Activated CD8-positive, alpha-beta memory T cell treated with anti-CD3 and anti-CD28 coated beads, Interleukin-2, amount 50 U/mL, for 4 hours (primary cell): ENCODE measurements at places on chromosomes 2 and 18.

DNA sequence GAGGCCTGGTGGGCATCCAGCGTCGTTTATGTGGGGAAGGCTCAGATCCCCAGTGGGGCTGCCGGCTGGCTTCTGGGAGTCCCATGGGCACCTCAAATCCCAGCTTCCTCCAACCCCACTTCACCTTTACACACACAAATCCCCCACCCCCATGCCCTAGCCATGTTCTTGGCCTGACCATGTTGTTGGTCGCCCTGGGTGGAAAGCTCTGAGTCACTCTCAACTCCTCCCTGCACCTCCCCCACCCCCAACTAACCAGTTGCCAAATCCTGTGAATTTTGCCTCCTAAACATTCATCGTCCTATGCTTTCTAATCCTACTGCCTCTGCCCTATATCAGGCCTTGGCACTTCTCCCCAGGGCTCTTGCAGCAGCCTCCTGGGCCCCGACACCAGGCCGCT lies 6.4 kb downstream of the TNS1 start:
- DNase-seq: no peak

- no peak for DNase-seq
Observed at GRCh38 chr2:34578641-34579040, 979.5 kb upstream of the FAM98A start.

- no peak for DNase-seq
Observed at GRCh38 chr2:42040643-42041278, 7.1 kb upstream of the PKDCC start.

DNA sequence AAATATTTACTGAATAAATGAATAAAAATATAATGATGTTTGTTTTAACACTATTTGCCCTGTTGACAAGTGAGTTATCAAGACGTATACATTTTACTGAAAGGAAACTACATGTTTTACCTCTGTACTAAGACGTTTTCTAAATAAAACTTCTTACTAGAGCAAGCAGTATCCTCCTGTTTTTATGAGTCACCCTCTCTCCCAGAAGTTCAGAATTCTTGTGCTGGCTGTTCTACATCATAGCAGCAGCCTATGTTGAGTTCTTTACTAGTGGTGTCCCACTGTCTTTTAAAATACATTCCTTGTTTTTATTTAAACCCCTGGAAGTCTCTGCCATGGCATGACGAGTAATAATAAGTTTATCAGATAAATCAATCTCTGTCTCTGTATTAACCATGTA lies 297.4 kb downstream of the CALCRL start:
- no peak for DNase-seq

DNA sequence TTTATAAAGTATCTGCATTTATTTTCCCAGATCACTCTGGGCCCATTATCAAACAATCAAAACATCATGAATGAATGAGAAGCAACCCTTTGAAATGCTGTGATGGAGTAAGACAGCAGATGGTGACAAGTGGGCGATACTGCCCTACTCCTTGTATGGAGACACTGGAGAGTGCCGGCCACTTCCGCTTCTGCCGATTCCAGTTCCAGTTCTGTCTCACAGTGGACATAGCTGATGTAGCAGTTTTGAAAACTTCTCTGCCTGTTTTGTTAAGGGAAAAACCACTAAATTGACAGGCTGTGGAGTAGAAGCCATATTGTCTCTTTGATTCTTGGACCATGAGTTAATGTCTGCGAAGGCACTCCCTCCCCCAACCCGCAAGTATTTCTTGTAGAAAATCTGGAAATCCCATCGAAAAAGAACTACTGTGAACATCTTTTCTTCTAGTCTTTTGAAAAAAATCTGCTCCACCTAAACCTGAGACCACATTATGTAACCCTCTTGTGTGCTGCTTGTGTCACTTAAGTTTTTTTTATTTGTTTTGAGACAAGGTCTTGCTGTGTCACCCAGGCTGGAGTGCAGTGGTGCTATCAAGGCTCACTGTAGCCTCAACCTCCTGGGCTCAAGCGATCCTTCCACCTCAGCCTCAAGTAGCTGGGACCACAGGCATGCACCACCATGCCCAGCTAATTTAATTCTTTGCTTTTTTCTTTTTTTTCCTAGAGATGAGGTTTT lies 133.5 kb downstream of the TANC1 start:
- no peak for DNase-seq

GRCh38 chr2:30509716-30510115 lies 62.7 kb downstream of the LCLAT1 start:
- no peak for DNase-seq

DNA sequence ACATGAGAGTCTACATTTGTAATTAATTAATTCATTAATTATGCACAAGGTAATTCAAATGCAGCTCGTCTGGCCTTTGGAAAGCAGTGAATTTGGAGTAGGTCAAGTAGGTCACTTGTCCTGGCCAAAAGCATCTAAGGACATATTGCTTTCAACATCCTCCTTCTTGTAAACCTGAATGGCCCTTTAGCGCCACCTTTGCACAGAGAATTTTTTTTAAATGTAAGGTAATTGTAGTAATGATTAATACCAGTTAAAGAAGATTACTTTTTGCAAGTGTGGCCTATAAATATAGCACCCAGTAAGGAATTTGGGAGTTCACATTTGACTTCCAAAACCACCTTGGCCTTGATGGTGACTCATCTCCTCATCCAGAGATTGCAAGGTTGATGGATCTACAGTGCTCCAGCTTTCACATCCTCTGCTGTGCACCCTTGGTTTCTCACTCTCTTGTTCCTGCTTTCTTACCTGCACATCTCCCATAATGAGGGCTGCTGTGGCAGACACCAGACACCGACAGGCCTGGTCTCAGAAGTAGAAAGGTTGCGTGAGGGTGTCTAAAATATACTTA lies 481.7 kb downstream of the TGIF1 start:
- no peak for DNase-seq

GRCh38 chr2:199765646-199766045 lies 85.3 kb downstream of the FTCDNL1 start:
- no peak for DNase-seq

- DNase-seq: no peak
Observed at GRCh38 chr2:80141007-80141726, 163.4 kb downstream of the LRRTM1 start.

DNA sequence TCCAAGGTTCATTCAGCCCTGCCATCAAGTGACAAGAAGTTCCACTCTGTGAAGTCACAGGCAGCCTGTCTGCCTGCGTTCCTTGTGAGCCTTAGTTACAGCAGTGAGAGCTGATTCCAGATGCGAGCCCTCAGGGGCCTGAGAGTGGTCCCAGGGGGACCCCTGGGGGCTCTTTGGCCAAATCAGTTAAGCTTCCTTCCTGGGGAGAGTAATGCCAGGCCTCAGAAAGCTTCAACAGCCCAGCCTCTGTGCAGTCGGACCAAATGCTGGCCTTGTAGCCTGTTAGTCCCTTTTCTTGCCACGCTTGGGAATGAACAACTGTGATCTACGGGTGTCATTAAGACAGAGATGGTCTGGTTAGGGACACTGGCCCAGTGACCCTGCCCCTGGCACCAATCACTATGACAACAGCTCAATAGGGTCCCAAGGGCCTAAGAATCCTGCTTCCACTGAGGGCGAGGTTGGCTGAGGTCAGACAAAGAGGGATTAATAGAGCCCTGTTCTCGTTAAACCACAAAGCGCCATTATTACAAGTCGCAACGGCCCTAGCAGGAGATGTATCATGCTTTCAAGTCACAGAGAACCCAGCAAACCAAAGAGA lies 50.9 kb downstream of the HS1BP3 start:
- no peak for DNase-seq

DNA sequence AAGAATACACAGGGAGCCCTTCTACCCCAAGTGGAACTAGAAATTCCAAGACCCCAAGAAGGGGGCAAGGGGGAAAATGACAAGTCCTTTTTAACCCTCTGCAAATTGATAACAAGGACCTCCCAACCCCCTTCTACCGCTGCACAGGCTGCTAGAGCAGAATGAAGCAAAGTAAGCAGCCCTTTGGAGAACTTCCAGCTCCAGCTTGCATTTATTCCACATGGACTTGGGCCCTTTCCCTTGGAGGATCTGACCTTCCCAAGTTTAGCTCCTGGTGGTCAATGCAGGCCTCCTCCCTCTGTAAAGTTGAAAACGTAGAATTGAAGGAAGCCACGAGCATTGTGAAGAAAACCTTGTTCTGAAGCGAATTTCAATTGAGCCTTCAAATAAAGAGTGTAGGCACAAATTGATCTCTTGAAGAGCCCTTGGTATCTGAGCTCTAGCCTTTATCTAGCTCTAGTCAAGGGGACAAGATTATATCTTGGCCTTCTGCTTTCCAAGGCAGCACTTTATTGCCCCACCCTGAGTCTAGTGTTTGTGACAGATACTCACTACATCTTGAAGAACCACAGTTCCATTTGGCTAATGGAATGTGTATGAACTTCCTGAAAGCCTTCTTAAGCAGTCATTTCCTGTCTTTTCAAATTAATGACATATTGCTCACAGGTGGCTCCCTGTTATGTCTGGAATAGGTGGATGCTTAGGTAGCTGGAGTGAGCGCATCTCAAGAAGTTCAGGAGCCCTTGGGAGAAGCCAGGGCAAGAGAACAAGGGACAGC lies 37.2 kb downstream of the SLC14A2 start:
- no peak for DNase-seq

GRCh38 chr2:197161774-197162173 lies 148.8 kb downstream of the ANKRD44 start:
- DNase-seq: no peak

DNA sequence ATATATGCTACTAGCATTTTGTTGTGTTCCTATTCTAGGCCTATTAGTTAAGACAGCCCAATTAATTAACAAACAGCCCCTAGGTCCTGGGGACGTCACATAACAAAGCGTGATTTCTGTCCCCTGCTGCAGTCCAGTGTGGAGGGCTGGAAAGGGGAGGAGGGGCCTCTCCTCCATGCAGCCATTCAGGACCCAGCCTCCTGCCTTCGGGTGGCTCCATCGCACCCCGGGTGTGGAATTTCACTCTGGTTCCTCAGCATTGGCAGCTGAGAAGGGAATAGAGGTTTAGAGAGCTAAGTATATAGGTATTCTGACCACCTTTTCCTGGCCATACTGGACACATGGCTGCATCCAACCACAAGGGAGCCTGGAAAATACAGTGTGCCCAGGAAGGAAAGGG lies 42.4 kb downstream of the MC2R start:
- no peak for DNase-seq

GRCh38 chr2:234275515-234275914 lies 221.4 kb downstream of the ARL4C start:
- no peak for DNase-seq

GRCh38 chr2:39948016-39948719 lies 169.1 kb upstream of the THUMPD2 start:
- DNase-seq: no peak

- no peak for DNase-seq
Observed at GRCh38 chr2:207397917-207398655, 131.7 kb upstream of the CREB1 start.

DNA sequence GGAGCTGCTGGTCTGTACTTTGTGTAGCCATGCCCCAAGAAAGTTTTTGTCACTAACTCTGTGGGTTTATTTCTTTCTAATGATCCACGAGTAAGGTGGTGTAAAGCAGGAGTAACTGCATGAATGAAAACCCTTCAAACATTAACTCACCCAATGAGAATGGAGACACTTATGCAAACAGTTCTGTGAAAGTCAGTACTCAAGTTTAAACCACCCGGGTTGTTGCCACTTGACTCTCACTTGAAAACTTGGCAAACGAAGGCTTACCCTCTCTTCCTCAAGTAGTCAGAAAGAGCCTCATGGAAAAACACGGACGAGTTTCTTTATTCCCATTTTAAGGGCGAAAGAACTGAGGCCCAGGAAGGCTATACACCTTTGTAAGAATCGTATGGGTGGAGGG lies 117.5 kb downstream of the MMADHC start:
- DNase-seq: no peak

GRCh38 chr18:74520096-74520833 lies 14.0 kb upstream of the CNDP1 start:
- DNase-seq: no peak

DNA sequence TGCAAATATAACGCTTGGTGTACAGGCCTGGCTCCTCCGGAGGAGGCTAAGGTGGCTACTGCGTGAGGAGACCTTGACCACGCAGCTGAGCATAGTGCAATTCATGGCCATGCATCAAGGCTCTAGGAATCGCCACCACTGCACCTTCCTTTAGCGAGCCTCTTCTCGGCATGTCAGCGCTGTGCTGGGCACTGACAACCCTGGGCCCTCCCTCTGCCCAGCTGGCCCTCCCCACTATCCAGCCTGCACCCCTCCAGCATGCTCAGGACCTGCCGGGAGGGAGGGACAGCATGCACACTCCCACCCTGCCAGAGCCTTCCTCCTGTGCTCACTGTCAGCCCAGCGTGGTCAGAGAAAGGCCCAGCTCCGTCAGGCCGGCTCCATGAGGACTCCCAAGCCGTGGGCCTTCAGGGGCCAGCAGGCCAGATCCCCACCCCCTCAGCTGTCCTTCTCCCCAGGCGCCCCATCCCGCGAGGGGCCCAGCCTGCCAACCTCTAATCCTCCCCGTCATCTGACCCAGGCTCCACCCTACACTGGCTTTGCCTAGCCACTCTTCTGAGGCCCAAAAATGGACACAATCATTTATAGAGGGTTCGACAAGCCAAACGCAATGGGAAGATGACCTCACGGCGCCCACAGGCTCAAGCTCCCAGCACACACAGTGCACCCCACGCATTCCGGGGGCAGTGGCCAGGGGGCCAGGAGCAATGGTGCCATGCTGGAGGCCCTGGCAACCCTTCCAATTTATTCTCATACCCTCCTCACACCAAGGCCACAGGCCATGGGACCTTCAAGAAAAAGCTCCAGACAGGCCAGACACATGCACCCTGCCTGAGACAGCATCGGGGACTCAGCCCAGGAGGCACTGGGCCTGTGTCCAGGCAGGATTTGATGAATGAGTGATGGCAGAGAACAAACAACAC lies 3.5 kb downstream of the BIN1 start:
- DNase-seq: no peak

DNA sequence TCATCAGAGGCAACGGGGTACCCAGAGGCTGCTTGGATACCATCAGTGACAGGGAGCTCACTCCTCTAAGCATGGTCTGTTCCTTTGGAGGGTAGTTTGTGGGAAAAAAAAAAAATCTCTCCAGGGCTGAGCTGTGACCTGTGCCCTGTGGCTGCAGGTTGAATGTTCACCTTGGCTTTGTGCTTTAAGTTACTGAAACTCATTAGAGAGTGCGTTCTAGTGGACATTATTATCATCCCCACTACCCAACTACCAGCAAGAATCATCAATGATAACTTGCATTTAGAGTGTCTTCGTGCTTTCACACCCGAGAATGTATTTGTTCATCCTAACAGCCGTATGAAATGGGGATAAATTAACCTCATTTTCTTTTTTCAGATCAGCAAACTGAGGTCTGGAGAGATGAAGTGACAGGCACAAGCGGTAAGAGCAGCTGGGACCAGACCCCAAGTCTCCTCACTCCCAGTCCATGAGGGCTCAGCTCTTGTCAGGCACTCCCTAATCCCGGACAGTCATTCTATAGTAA lies 157.5 kb upstream of the MYCN start:
- no peak for DNase-seq
